Stimulated activated CD4-positive, alpha-beta T cell treated with anti-CD3 and anti-CD28 coated beads, Interleukin-2, amount 100 ng/mL, for 48 hours (primary cell): ENCODE measurements at places on chromosomes 3 and 15.

GRCh38 chr15:90529371-90530249, at the start of gene CRTC3:
CRTC3 (plus strand) TSS chr15:90529923; CDS start chr15:90530072, 149 bp downstream.
- DNase-seq: peak; percentile 46

DNA sequence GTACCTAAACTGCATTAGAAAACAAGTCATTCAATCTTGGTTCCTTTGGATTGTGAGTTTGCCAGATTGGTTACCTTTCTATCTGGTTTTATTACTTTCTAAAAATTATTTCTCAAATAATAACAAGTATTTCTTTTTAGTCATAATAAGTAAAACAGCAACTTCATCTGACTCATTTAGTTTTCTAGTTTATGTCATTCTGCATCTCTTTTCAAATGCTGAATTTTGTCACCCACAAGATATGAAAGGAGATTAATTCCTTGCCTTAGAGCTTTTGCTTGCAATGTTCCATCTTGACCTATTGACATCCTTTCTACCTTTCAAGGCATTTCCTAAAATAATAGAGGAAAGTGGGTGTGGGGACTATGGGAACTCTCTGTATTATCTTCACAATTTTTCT, 253.6 kb upstream of the PEX5L start:
- no peak for DNase-seq

DNA sequence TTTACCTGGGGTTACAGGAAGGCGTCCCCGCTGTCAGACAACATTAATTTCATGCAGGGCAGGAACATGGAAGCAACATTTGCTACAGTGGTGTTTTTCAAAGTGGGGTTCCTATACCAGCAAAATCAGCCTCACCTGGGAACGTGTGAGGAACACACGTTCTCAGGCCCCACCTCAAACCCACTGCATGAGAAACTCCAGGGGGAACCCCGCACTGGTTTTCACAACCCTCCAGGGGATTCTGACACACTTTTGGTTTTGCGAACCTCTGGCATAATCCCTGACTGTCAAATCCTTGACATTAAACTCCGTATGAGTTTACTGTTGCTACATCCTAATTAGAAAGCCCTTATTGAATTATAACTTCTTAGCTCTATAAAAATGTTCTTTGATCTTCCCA, 127.7 kb downstream of the LRRK1 start:
- no peak for DNase-seq

DNA sequence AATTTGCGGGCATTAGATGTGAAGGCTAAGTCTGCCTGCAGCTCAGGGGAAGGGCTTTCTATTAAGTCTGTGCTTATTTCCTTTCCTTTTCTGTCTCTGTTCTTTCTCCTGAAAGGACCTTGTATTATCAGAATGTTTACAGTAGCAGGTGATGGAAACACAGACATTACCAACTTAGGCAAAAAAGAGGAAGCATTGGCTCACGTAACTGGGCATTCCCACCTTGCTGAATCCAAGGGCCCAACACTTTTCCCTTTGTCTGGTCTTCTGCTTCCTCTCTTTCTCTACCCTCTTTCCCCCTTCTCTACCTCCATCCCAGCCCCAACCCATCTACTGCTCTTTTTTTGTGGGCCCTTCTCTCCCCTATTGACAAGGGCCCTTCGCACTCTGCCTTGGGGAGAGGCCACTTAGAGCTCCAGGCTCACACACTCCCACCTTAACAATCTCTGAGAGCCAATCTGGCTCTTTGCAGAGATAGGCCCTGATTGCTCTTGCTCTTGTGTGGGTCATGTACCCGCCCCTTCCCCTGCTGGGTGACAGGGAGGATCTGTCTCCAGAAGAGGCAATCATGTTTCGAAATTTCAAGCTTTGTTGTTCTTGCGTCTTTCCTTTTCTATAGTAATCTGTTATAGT, 35.0 kb downstream of the ACAA1 start:
- no peak for DNase-seq

DNA sequence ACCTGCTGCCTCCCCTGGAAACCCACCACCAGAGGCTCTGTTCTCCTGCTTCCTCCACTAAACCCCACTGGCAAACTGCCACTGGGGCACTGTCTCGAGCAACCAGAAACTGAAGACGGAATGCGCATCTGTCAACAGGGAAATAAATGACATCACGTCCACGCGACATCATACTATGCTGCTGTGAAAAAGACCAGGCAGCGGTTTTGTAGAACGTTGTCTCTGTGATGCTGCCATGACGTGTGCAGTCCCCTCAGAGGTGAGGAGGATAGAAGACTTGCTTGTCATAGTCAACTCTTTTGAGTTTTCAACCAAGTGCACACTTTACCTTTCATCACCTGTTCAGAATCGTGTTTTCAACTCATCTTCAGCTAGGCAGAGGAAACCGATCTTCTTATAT, 203.0 kb upstream of the IGF1R start:
- no peak for DNase-seq

GRCh38 chr3:81666502-81667121, 94.8 kb downstream of the GBE1 start:
- no peak for DNase-seq

- DNase-seq: no peak
Observed at GRCh38 chr15:90883526-90883975, 753 bp upstream of the FES start.

DNA sequence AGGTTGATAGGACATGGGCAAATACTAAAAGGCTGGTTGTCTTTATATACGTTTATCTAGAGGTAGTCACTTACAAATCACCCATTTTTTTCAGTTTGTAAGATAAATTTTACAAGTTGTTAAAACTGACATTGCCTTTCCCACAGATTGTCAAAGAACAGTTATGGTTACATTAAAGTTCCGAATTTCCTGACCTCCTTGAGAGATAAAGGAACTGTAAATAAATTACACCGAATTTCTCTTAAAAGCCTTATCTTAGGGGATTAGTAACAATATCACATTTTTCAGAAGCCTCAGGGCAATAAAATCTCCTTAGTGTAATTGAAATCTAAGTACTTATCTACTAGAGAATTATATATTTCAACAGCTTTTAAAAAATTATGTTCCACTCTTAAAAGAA, 49.5 kb downstream of the ZPLD1 start:
- DNase-seq: no peak

- no peak for DNase-seq
Observed at GRCh38 chr15:51128701-51129100, 34.0 kb upstream of the TNFAIP8L3 start.

DNA sequence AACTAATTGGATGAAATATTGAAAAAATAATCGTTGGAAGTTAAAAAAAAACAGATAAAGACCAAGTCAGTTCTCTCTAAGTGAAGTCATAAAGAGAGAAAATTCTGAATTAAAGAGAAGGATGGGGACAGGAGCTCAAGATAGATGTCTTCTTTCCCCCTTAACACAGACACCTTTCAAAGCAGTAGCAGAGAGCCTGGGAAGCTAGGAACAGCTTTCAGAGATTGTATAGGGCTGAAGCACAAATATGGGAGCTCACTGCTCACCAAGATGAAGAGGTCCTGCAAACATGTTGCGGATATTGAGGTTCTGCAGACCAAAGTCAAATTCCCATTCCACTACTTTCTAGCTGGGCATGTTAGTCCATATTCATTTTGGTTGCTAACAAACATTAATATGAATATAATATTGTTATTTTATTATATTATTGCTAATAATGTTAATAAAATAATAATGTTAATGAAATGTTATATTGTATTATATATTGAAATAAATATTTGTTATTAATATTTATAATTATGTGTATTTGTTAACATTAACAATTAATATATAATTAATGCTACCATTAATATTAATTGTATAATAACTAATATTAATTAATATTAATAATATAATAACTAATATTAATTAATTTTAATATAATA, 319.1 kb downstream of the OXSM start:
- DNase-seq: no peak

- no peak for DNase-seq
Observed at GRCh38 chr3:100954990-100955389, 38.2 kb downstream of the ABI3BP start.

DNA sequence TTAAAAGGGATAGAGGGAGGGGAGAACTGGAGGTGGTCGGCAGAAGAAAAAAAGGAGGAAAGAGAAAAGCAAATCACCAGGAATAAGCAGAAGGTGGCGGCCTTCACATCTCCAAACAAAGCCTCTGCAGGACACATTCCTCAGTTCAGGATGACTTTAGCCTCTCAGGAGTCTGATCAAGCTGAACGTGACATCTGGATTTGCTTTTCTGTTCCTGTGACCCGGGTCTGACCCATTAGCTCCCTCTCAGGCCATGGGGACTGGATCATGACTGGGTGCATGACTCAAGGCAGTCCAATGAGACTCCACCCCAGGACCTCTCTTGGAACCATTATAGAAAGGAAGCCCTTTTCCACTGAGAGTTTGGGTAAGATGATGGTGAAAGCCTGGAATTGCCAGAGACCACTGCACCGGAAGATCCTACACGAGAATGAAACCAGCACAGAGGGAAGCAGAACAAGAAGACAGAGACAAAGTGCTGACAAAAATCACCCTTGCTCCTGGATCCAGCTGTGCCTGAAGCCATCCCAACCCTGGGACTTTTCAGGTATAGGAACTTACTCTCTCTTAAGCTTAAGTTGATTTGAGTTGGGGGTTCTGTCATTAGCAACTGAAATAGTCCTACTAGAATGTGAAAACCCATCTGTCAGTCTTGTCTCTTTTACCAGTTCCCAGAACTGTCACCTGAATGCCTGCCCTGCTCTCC, 45.4 kb upstream of the RAD18 start:
- no peak for DNase-seq

DNA sequence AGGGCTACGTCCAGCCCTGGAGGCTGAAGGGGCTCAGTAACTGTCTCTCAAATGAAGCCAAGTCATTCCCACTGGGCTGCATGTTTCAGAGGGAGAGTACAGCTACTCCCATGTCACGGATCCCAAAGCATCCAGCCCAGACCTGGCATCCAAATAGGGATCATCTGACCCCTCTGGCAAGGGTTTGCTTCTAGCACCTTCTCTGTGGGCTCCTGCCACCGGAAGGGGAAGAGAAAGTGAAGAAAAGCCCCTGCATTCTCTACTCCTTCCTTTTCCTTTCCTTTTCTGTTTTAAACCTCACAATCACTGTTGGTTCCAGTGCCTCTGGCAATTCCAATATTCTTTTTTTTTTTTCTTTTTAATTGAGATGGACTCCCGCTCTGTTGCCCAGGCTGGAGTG, 64.5 kb upstream of the CTSH start:
- DNase-seq: no peak

GRCh38 chr3:106206146-106206545, 337.3 kb upstream of the CBLB start:
- no peak for DNase-seq

GRCh38 chr3:178084938-178085816, 451.1 kb upstream of the KCNMB2 start:
- DNase-seq: no peak

DNA sequence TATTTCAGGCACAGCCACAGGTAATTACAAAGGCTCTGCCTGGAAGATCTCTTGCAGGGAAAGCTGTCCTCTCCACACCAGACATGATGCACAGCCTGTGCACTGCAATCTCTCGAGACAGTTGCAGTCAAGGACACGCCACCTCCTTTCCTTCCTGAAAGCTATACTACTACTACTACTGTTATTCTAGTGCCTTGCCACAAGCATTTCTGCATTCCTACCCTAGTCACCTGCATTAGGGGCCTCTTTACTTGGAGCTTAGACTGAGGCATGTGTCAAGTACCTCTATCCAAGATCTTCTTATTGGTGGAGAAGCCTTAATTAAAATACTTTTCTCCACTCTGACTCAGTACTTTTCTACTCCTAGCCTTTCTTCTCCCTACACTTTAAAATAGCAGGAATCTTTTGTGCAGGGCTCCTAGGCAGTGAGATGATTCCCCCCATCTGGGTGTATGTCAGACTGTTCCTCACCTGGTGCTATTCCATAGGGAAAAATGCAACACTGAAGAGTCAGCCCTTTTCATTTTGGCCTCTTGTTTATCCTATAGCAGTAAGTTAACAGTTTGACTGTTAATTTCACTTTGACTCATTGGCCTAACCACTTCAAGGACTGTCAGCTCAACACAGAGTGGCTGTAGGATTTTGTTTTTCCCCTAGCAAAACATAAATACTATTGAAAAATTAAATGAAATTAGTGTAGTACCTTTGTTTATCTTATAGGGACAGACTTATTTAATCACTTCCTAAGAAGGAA, 78.9 kb downstream of the ESYT3 start:
- no peak for DNase-seq

DNA sequence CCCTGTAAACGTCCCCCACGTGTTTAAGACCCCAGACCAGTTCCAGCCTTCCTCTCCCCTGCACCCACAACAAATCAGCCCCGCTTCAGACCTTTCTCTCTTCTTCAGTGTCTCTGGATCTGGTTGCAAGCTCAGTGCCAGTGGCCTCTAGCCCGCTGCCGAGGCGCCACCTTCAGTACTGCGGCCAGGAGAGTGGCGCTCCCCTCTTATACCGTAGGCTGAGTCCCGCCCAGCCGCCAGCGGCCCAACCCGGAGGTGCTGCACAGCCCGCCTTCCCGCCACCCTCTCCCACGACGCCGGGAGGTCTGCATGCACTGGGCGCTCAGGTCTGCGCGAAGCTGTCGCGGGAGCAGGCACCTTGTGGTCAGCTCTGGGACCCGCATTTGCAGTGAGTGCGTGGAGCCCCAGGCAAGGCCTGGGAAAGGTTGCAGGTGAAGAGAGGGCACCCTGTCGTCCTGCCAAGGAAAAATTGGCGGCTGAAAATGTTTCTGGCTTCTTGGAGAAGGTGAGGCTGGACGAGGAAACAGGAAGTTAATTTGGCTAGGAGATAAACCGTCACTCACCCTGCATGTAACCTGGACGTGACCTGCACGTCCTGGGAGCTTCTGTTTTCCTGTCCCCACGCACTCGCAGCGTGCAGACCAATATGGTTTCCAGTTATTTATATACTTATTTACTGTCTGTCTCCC, at the start of gene C2CD4B:
C2CD4B (minus strand) TSS at position 182 of the 689 bp plus-strand sequence. CDS start 301 bp downstream, outside the sequence.
- peak; percentile 23 for DNase-seq

DNA sequence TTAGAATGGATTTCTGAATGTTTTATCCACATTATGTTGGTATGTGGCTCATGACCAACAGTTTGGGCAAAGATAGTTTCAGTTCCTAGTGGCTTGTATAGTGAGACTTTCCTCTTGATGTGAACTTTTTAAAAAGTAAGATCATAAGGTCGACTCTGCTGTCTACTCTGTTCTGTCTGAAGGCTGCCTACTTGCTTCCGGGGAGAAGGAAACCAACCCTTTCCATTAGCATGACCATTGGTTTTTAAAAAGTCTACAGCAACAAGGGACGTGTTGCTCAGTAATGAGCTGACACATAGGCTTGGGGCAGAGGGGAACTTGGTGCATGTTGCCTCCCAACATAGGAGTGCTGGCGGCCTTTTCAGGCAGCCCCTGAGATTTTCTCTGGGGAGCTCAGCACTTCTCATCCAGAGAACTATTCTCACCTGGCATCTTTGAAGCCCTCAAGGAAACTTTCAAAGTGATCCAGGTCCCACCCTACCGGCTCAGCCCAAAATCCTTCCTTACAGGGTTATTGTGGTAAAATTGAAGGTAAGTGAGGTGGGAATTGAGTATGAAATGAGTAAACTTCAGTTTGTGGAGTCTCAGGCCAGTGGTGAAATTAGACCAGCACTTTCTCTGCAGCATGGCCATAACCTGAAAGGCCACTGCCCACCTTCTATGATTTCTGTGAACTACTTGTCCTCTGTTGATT, 30.6 kb downstream of the PSMD6 start:
- no peak for DNase-seq

GRCh38 chr3:65963787-65964677, 74.7 kb downstream of the MAGI1 start:
- DNase-seq: peak; percentile 6

- DNase-seq: no peak
Observed at GRCh38 chr3:60622349-60622748, 628.9 kb downstream of the FHIT start.
